ENCODE measurements at places on chromosomes 4 and X.

DNA sequence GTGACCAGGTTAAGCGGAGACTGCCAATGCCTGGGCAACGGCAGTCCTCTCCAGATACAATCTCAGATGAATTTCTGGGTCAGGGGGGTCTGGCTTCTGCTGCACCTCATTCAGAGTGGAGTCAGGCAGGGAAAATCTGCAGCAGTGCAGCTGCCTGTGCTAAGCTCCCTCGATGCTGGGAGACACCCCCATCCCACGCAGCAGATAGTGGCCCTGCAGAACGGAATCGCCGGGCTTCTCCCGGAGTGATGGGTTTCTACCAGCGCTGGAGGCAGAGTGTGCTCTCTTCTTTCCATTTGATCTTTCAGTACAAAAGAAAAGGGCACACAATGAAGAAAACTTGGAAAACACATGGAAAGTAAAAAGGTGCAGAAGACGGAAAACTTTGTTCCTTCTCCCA is 5.2 kb downstream of the ABLIM2 start:
- no peak for DNase-seq

DNA sequence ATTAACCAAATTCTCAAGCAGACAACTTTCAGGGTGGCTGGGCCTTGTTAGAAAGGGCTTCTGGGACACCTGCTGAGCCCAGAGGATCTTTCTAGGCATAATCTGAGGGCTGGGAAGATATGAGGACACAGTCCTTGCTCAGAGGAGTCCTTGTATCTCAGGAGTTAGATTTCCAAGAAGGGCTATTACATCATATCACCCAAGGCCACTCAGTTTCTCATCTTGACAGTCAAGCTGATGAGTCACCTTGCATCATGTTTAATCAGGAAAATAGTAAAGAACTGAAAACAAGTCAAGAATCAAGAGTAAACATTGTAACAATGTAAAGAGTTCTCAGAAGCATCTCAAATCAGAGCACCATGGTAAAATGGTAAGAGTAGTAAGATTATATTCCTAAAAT is 4.0 kb downstream of the PCYT1B start:
- DNase-seq: no peak

- DNase-seq: no peak
These were observed 114.3 kb upstream of the GPC4 start for GRCh38 chrX:133529578-133529977.

DNA sequence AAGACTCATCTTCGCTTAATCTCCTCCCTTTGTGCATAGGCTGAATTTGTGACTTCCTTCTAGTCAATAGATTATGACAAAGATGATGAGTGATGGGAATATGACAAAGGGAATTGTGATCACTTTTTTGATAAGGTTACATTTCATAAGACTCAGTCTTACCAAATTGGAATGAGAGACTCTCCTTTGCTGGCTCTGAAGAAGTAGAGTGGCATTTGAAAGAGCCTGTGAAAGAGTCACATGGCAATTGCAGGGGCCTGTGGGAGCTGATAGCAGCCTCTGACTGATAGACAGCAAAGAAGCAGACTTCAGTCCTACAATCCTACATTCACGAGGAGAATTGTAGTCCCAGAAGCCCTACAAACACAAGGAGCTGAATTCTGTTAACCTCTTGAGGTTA is 44.9 kb upstream of the ADAMTS3 start:
- DNase-seq: no peak

DNA sequence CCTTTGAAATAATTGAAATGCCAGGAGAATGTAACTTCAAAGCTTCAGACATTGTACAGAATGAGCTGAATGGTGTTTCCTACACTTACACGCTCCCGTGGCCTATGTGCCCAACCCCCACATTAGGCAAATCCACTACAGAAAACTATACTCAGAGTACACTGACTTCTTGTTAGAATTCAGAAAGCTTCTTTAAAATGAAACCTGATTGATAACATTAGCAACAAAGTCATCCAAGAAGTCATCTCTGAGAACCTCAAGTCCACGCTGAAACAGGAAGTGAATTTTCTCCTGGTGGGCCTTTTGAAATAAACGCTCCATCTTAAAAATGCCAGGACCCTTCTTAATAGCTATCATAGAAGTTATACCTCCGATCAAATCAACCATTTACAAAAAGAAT is 136.3 kb downstream of the TSPAN5 start:
- DNase-seq: no peak

DNA sequence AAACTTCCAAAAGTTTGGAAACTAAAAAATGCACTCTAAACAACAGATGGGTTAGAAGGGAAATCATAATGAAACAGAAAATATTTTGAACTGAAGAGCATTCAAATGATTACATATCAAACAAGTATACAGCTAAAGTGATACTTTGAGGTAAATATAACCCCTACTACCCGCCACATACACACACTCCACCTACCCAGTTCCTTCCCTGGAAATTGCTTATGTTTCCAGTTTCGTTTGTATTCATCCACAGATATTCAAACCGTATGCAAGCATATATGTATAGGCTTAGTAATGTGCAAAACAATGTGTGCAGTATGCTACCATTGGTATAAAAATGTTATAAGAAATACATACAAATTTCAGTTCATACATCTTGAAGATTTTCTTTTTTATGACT is 95.5 kb downstream of the SMIM20 start:
- no peak for DNase-seq

DNA sequence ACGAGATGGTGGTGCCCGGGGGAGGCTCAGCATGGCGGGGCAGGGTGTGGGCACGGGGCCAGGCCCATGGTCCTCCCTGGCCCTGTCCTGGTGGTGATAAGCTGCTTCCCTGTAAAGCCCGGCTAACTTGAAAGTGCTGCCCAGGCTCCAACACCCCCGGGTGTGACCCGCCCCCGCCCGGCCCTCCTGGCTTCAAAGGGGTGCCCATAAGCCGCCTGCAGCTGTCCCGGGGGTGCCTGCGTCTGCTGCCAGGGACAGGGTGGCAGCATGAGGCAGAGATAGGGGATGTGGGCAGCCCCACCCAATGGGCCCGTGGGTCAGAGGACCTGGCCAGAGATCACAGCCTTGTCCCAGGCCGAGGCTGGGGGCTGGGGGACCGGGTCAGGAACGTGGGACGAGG is 18.1 kb downstream of the FGFRL1 start:
- no peak for DNase-seq

DNA sequence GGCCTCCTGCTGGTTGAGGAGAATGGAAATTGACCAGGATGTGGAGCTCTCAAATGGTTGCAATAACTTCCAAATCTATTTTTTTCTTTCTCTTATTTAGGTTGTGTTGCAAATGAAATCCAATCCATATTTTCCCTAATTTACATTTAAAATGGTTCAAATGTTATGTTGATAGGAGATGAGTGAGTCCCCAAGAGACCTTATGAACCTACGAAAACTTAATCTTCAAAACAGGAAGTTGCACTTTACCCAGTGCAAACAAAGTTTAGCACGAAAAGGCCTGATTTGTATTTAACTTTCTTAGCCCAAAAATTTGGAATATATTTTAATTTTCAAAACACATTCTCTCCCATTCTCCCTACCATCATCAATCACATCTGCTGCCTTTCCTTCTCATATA is 59.3 kb upstream of the NDP start:
- DNase-seq: no peak

DNA sequence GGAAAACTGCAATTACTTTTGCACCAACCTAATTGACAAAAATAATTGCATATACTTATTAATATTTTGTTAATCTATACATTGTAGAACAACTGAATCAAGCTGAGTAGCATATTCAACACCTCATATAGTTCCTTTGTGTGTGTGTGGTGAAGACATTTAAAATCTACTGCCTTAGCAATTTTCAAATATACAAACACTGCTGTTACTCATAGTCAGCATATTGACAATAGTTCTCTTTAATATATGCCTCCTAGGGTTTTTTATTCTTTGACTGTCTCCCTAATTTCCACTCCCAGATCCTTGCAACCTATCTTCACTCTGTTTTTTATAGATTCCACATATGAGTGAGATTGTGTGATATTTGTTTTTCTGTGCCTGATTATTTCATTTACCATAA is 426.8 kb downstream of the PPARGC1A start:
- no peak for DNase-seq

GRCh38 chrX:49947781-49948180 is 25.4 kb downstream of the CLCN5 start:
- no peak for DNase-seq

DNA sequence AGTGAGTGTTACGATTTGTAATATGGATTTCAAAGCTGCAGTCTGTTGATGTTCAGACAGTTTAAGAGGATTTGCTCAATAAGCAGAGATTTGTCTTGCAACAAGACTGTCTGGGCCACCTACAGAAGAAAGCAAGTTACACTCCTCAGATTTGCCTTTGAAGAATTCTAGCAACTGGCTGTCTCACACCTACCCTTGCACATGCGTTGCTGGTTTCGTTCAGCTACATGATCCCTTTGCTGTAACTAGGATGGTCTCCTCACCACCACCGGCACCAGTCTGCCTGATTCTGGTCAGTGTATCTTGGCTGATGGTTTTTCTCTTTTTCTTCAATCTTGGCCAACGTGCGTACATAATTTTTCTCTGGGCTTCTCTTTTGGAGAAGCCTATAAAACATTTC is 172.7 kb upstream of the LCORL start:
- DNase-seq: no peak

GRCh38 chr4:185304944-185305690 is 90.6 kb downstream of the LRP2BP start:
- peak; percentile 42 for DNase-seq

- no peak for DNase-seq
These were observed 9.3 kb downstream of the NKX1-1 start for GRCh38 chr4:1396806-1397455.

GRCh38 chrX:17030580-17031270 is 84.3 kb downstream of the REPS2 start:
- DNase-seq: peak; percentile 8

Measured in fibroblast of skin of scalp (primary cell).